Astrocyte (in vitro differentiated cells and primary cell): ENCODE measurements at places on chromosomes 16 and 17.
A peak's percentile ranks its signal among the peaks of the same experiment; 100 is the strongest.

DNA sequence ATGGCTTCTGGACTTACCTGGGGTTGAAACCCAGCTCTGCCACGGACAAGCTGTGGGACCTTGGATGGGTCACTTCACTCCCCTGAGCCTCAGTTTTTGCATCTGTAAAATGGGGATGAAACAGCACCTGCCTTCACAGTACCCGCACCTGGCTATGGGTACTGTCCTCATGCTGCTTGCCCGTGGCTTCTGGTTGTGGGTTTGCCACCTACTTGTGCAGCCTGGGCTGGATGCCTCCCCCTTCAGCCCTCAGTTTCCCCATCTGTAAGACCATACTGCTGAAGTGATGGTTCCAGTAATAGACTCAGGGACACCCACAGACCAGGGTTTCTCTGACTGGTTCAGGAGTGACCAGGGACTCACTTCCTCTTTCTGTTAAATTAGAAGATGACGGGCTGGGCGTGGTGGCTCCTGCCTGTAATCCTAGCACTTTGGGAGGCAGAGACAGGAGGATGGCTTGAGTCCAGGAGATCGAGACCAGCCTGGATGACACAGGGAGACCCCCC lies 9.4 kb downstream of the GLIS2 start:
- H3K4me1 ChIP-seq: peaks cover 30% of the 10 kb centered on the region
- DNase-seq: no peak
- no peaks in the 10 kb centered on the region for H3K27me3 ChIP-seq
- no peak overlapping the region for H3K4me3 ChIP-seq
- no peak overlapping the region for H3K27ac ChIP-seq

- no peaks in the 10 kb centered on the region for H3K4me1 ChIP-seq
- no peak overlapping the region for H3K4me3 ChIP-seq
- H3K36me3 ChIP-seq: no peaks in the 10 kb centered on the region
- H3K27ac ChIP-seq: no peak overlapping the region
- no peak for DNase-seq
- H3K27me3 ChIP-seq: peaks cover 3% of the 10 kb centered on the region
These were observed 30.2 kb upstream of the GPRC5B start for GRCh38 chr16:19914877-19915276.

- H3K4me1 ChIP-seq: peaks cover 29% of the 10 kb centered on the region
- no peak overlapping the region for H3K4me3 ChIP-seq
- H3K27ac ChIP-seq: peak overlapping the region; percentile 76
- peak; percentile 79 for DNase-seq
- no peaks in the 10 kb centered on the region for H3K36me3 ChIP-seq
- no peaks in the 10 kb centered on the region for H3K27me3 ChIP-seq
These were observed 20.0 kb upstream of the RASD1 start for GRCh38 chr17:17515934-17516930.

DNA sequence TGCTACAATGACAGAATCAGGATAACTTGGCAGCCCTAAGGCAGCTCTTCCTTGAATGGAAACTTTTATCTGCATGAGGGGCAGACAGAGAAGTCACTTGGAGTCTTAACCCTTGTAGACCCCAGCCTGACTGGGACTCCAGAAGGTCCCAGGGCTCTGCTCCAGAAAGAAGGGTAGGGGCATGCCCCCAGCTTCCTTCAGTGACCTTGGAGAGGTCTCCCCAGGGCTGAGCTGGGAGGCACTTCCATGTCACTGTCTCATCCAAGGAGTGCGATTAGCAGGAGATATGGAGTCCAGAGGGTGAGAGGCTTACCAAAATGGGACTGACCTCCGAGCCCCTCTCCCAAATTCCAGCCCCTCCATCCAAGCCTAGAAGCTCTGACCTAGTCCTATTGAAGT lies 3.4 kb upstream of the NLRC5 start:
- no peaks in the 10 kb centered on the region for H3K36me3 ChIP-seq
- peaks cover 4% of the 10 kb centered on the region for H3K27me3 ChIP-seq
- DNase-seq: no peak
- peaks cover 31% of the 10 kb centered on the region for H3K4me1 ChIP-seq
- no peak overlapping the region for H3K4me3 ChIP-seq

- peak overlapping the region; percentile 70 for H3K27ac ChIP-seq
- H3K36me3 ChIP-seq: no peaks in the 10 kb centered on the region
- no peaks in the 10 kb centered on the region for H3K27me3 ChIP-seq
- H3K4me3 ChIP-seq: peak overlapping the region; percentile 89
- peaks cover 9% of the 10 kb centered on the region for H3K4me1 ChIP-seq
These were observed 857 bp downstream of the GOT2 start for GRCh38 chr16:58733248-58733670.

DNA sequence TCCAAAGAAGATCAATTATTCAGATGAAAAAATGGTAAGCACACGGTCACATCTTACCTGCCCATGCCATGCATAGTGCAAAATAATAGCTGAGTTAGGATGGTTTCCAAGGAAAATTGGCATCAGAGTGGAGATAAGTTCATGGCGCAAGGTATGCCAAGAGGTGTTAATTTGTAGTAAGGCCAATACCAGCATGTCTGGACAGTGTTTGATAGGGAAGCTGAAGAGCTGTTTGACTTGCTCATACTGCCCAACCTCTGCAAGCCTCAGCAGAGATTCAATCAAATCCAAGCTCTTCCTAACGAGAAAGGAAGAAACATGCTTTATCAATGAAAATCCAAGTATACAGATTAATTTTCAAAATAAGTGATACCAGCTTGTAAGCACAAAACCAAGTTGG lies 51.0 kb downstream of the CNOT1 start:
- no peak overlapping the region for H3K4me3 ChIP-seq
- H3K27ac ChIP-seq: no peak overlapping the region
- H3K4me1 ChIP-seq: peaks cover 3% of the 10 kb centered on the region
- no peak for DNase-seq
- no peaks in the 10 kb centered on the region for H3K27me3 ChIP-seq
- peaks cover 69% of the 10 kb centered on the region for H3K36me3 ChIP-seq

DNA sequence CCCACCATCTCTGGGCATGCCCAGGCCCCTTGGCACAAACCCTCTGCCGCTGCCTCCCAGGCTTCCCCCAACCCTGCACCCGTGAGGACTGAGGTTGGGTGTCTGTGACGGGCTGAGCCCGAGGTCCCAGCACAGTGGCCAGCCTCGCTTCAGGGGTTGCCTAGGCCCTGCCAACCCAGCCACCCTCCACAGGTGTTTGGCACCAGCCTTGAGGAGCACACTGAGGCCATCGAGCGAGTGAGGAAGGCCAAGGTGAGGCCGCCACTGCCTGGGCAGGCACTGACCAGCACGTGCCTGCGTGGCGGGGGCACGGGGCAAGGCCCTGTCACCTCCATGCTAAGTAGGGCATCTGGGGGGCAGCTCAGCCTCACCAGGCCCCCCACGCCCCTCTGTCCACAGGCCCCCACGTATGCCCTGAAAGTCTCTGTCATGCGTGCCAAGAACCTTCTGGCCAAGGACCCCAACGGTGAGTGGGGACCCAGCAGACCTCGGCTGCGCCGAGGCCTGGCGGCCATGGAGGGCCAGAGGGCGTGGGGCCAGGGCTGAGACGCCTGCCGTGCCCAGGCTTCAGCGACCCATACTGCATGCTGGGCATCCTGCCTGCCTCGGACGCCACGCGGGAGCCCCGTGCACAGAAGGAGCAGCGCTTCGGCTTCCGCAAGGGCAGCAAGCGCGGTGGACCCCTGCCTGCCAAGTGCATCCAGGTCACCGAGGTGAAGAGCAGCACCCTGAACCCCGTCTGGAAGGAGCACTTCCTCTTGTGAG lies 7.5 kb downstream of the BAIAP3 start:
- DNase-seq: no peak
- no peaks in the 10 kb centered on the region for H3K36me3 ChIP-seq
- H3K27ac ChIP-seq: no peak overlapping the region
- no peak overlapping the region for H3K4me3 ChIP-seq

DNA sequence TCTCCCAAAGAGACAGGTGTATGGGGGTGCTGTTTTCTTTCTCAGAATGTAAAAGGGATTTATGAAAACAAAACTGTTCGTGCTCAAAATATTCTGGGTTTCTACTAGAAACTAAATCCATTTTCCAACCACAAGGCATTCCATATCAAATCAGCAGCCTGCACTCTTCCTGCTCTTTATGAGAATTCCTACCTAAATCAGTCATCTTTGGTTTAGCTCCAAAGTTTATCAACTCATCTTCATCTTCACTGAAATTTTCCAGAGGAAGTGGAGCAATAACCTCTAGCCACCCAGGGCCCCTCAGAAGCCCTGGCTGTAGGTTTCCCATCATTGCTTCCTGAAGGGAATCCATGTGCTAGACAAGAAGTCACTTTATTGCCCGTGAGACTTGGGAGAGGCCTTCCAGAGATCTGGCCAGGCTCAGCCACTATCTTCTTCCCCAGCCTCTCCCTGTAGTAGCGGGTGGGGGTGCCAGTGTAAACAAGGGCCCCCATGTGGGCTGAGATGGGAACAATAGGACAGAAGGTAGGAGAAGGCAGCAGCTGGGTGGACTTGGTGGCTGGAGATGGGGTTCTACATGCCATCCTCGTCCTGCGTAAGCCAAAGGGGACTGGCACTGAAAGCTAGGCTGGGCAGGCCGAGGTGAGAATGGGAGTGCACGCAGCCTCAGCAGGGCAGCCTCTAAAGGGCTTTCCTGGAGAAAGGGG lies 22.0 kb upstream of the ALDH3A1 start:
- DNase-seq: peak; percentile 63
- H3K4me1 ChIP-seq: no peaks in the 10 kb centered on the region
- no peak overlapping the region for H3K4me3 ChIP-seq

- no peak overlapping the region for H3K27ac ChIP-seq
- no peak overlapping the region for H3K4me3 ChIP-seq
- no peaks in the 10 kb centered on the region for H3K36me3 ChIP-seq
These were observed 7.2 kb downstream of the CENPX start for GRCh38 chr17:82015311-82015971.

GRCh38 chr17:8728971-8729370 lies 15.7 kb downstream of the CCDC42 start:
- H3K36me3 ChIP-seq: no peaks in the 10 kb centered on the region
- H3K4me3 ChIP-seq: no peak overlapping the region
- H3K27me3 ChIP-seq: no peaks in the 10 kb centered on the region
- no peak for DNase-seq

- H3K27me3 ChIP-seq: peaks cover 3% of the 10 kb centered on the region
- no peak overlapping the region for H3K4me3 ChIP-seq
- DNase-seq: no peak
These were observed 198.5 kb downstream of the CYLD start for GRCh38 chr16:50940275-50940854.

- no peak overlapping the region for H3K4me3 ChIP-seq
- H3K27me3 ChIP-seq: no peaks in the 10 kb centered on the region
- no peak for DNase-seq
- H3K36me3 ChIP-seq: peaks cover 29% of the 10 kb centered on the region
These were observed 6.5 kb upstream of the LASP1NB start for GRCh38 chr17:38918916-38919315.

GRCh38 chr17:43568506-43569082 lies 22.5 kb upstream of the ETV4 start:
- no peak for DNase-seq
- H3K4me3 ChIP-seq: no peak overlapping the region
- no peaks in the 10 kb centered on the region for H3K36me3 ChIP-seq
- no peak overlapping the region for H3K27ac ChIP-seq
- H3K27me3 ChIP-seq: peaks cover 4% of the 10 kb centered on the region

DNA sequence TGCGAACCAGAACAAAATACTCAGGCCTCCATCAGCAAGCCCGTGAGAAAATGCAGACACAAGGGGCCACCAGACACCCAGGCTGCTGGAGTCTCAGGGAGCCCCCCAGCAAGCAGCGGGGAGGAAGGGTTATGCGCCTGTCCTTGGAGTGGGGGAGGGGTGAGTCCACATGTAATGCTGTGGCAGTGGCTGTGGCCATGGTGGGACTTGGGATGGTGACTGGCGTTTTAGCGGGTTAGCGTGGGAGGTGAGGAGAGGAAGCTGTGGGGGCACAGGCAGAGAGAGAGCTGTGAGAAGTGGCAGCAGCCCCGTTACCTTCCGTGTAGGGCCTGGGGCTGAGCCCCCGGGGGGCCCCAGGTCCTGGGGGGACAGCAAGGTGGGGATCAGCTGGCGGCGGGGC lies 58.3 kb downstream of the SRCIN1 start:
- H3K27ac ChIP-seq: no peak overlapping the region
- H3K4me1 ChIP-seq: no peaks in the 10 kb centered on the region
- H3K36me3 ChIP-seq: no peaks in the 10 kb centered on the region
- H3K27me3 ChIP-seq: peaks cover 2% of the 10 kb centered on the region
- DNase-seq: no peak

DNA sequence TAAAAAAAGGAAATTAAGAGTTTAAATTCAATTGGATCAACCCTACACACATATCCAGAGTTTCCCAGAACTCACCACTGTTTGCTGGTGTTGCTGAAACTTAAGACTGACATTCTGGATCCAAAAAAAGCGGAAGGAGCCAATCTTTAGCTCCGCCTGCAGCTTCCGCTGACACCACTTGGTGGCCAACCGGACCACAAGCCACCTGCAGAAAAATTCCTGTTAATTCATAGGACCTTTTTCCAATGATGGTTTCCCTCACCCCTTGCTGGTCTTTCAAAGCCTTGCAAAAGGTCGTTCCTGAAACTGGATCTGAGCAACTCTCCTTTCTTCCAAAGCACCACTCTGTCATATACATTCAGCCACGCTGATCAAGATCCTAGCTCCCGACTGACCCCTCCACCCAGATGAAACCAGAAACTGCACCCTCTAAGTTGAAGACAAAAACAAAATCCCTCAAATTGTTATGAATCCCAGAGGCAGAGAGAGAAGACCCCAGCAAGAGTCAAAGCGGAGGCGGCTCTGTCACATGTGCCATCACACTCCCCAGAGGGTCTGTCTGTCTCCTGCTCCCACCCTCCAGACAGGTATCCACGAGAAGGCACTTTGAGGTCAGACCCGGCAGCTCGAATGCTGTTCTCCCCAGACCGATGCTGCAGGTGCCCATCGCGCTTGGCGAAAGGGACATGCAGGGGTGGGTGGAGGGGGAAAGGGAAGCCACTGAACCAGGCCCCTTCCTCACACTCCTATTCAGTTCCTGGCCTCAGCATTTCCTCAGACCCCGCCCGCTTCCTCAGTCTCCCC lies 773 bp downstream of the BLTP2 start:
- peaks cover 45% of the 10 kb centered on the region for H3K36me3 ChIP-seq
- H3K4me3 ChIP-seq: peak overlapping the region; percentile 77
- H3K27ac ChIP-seq: no peak overlapping the region
- H3K27me3 ChIP-seq: no peaks in the 10 kb centered on the region
- DNase-seq: peak; percentile 41

GRCh38 chr17:1796800-1797199 lies 32.9 kb downstream of the SMYD4 start:
- H3K36me3 ChIP-seq: peaks cover 3% of the 10 kb centered on the region
- H3K4me3 ChIP-seq: no peak overlapping the region
- no peak overlapping the region for H3K27ac ChIP-seq
- H3K27me3 ChIP-seq: no peaks in the 10 kb centered on the region
- DNase-seq: no peak

GRCh38 chr16:29915590-29916247 lies 10.3 kb downstream of the KCTD13 start:
- peaks cover 7% of the 10 kb centered on the region for H3K36me3 ChIP-seq
- peaks cover 5% of the 10 kb centered on the region for H3K4me1 ChIP-seq
- H3K27me3 ChIP-seq: no peaks in the 10 kb centered on the region
- peak; percentile 76 for DNase-seq
- peak overlapping the region; percentile 21 for H3K27ac ChIP-seq
- no peak overlapping the region for H3K4me3 ChIP-seq
